Effector CD4-positive, alpha-beta T cell (primary cell): ENCODE measurements at places on chromosomes 6 and 20.

DNA sequence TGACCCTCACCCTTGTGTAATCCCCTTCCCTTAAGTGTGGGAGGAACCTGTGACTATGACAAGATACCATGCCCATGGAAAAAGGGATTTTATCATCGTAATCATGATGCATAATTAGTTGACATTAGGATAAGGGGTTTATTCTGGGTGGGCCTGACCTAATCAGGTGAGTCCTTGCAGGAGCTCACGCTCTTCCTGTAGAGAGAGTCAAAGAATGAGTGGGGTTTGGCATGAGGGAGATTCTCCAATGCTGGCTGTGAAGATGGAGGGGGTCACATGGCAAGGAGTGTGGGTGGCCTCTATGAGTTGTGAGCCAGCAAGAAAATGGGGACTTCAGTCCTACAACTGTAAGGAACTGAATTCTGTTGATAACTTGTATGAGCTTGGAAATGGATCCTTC, 342.0 kb upstream of the TSHZ2 start:
- DNase-seq = no peak

- no peak for DNase-seq
Observed at GRCh38 chr6:54404791-54405190, 96.5 kb downstream of the TINAG start.

- no peak for DNase-seq
Observed at GRCh38 chr6:33428224-33428965, 8.5 kb downstream of the SYNGAP1 start.

DNA sequence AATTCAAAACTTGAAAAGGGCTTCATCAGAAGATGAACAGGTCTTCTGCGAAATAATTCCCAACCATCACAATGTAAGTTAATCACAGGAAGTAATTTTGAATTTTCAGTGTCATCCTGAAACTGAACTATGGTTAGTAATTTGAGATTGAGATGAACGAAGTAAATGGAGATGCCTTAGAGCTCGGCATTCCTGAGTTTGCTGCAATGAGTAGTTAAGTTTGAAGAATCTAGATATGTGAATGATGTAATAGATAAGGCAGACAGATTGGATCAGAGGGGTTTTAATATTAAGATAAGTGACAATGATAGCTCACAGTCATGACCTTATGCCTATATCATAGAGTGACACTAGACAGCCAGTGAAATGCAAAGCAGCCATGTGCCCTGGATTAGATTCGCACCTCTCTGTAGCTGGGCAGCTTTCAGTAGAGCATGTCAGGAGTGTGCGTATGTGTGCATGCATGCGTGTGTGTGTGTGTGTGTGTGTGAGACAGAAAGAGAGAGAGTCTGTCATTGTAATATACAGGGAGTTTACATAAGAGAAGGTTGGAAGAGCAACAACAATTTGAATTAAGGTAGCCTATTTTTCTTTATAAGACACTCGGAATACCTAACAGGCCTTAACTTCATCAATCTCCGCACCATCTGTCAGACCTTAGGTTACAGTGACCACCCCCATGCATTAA, 233.0 kb downstream of the GMPR start:
- DNase-seq = no peak

- DNase-seq = no peak
Observed at GRCh38 chr20:39381595-39381994, 419.5 kb downstream of the DHX35 start.

DNA sequence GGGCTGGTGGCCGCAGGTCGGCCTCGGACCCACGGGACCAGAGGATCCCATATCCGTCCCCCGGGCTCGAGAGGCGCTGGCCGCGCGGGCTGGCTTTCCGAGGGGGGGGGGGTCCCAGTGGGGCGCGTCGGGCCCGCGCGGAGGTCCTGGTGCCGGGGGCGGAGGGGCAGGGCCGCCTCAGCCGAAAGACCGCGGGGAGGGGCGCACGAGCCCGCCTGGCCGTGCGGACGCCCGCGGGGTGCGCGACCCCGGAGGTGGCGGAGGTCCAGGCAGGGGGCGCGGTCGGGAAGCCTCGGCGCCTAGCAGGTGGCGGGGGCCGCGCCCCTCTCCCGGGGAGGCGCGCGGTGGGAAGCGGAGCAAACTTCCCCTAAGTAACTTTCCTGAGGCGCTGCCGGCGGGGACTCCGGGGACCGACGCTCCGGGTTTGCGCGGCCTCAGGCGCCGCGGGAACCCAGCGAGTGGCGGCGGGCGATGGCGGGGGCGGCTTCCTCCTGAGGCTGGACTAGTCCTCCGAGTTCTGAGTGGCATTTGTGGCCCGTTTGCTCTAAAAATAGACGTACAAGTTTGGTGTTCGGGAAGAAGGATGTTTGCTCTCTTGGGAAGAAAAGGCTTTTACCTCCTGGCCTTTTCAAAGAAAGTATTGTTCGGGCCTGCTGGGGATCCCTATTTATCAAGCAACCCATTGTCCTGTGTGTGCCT, 26.5 kb upstream of the BTBD3 start:
- no peak for DNase-seq

- no peak for DNase-seq
Observed at GRCh38 chr6:82761674-82762345, 303.8 kb downstream of the UBE3D start.

GRCh38 chr20:6959900-6960312, 192.4 kb downstream of the BMP2 start:
- no peak for DNase-seq

GRCh38 chr6:44477293-44477894, 89.9 kb downstream of the CDC5L start:
- no peak for DNase-seq

DNA sequence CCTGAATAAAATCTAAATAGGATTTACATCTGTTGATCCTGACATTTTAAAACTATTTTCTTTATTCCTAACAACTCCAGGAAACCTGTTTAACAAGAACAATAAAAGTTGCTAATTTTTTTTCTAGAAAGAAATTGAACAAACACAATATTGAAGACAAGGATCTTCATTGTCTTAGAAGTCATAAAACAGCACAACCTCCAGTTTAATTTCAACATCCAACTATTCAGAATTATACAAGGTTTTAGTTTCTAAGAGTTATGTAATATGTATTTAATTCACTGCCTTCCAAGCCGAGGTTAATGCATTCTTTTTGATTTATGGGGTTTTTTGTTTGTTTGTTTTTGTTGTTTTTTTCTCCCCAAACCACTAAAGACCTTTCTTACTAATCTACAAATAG, 7.2 kb downstream of the BMP5 start:
- no peak for DNase-seq

- no peak for DNase-seq
Observed at GRCh38 chr20:21397341-21398108, at the start of gene NKX2-4. Gene NKX2-4 (minus strand): TSS chr20:21397526. CDS start chr20:21397399, 127 bp downstream.

GRCh38 chr20:761418-762381, 6.6 kb downstream of the SLC52A3 start:
- DNase-seq = no peak

DNA sequence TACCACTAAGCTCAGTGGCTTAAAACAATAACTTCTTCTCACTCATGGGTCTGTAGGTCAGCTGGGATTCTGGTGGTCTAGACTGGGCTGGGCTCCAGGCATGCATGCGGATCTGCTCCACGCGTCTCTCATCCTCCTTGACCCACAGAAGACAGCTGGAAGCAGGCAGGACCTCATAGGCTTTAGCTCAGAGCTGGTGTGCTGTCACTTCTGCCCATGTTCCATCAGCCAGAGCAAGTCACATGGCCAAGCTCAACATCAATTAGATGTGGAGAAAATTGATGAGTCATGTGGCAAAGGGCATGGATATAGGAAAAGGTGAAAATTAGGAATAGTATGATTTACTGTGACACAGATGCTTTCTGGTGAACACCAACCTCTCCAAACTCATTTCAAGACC, 57.4 kb upstream of the PSMF1 start:
- DNase-seq = no peak

- no peak for DNase-seq
Observed at GRCh38 chr20:57061051-57061900, 205.2 kb downstream of the BMP7 start.

GRCh38 chr20:53839423-53840176, 230.8 kb downstream of the BCAS1 start:
- peak; percentile 22 for DNase-seq

DNA sequence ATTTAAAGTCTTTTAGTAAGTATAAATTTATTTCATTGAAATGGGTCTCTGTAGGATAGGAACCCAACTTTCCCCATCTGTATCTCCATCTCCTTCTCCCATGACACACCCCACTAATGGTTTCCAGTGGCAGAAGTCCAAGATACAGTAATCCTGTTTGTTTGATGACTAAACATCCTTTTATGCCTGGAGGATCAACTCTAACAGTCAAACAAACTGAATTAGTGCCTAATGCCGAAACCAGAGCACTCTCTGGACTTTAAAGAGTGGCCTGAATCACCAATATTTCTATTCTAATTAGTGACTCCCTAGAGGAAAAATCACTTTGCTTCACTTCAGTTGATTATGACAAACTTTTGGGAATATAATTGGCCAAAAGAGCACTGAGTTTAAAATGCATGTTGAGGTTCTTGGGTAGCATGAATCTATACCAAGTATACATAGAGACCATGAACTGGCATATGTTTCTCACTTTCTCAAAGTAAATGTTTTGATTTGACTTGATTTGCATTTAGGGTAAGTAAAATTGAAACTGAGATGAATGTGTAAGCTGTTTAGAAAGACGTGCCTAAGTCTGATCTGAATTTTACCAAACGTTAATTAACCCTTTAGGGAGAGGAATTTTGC, 776.4 kb upstream of the NRSN1 start:
- DNase-seq = no peak

DNA sequence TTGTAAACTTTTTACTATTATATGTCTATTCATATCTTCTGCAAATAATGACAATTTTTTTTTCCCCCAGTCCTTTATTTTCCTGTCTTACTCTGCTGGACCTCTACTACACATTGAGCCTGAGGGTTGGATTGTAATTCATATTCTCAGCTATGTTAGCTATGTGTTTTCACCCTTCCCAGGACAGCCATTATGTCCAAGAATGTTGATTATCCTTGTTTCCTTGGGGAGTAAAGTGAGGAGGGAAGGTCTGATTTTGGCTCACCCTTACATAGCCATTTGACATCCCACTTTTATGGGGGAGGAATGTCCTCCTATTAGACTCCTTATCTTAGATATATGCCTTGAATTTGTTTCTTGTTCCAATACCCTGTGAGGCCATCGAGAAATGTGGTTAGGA, 17.6 kb upstream of the TBC1D32 start:
- no peak for DNase-seq

GRCh38 chr6:11459079-11459610, 78.4 kb upstream of the TMEM170B start:
- no peak for DNase-seq
